Left colon (tissue), 2 donors: ENCODE measurements at places on chromosomes 1 and 21.

DNA sequence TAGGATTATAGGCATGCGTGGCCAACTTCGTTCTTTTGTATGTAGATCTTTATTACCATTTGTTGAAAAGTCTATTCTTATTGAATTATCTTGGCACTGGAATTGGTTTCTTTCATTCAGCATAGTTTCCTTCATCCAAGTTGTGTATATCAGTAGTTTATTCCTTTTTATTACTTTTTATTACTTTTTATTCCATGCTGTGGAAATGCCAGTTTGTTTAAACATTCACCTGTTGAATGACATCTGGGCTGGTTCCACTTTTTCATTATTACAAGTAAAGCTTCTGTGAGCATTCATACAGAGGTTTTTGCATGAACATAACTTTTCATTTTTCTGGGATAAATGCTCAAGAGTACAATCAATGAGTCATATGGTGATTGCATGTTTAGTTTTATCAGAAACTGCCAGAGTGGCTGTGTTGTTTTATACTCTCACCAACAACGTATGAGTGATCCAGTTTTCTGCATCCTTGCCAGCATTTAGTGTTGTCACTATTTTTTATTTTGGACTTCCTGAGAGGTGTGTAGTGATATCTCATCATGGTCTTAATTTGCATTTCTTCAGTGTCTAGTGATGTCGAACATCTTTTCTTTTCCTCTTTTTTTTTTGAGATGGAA lies 28.6 kb downstream of the PTPRU start:
- no peak for DNase-seq

DNA sequence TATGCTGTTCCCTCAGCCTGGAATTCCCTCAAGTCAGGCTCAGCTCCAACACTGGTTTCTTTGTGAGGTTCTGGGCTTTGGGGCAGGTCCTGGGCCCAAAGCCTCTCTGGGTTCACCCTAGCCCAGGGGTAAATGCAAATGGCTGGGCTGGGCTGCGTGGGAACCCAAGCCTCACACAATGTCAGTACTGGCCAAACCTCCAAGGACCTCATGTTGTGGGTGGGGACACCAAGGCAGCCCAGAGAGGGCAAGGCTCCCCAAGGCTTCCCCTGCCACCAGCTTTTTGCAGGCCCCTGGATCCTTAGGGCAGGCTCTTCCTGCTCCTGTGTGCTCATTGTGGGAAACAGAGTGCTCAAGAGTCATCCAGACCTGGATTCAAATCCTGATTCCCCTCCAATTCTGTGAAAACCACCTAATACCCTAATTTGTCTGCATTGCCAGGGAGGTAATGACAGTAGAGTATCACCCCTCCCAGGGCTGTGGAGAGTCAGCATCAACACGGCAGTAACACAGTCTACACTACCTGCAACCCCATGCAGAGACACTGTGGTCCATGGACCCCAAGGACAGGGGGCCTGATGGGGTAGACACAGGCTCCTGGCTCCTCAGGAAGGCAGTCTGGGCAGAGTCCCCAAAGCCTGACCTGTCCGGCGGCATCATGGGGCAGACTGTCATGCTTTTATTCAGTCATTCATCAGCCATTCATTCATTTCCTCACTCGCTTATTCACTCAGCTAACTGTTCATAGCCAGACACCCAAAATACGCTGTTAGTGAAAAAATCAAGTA lies 85.7 kb downstream of the DMRTB1 start:
- no peak for DNase-seq

- no peak for DNase-seq
Observed at GRCh38 chr1:179021873-179022272, 3.8 kb upstream of the FAM20B start.

DNA sequence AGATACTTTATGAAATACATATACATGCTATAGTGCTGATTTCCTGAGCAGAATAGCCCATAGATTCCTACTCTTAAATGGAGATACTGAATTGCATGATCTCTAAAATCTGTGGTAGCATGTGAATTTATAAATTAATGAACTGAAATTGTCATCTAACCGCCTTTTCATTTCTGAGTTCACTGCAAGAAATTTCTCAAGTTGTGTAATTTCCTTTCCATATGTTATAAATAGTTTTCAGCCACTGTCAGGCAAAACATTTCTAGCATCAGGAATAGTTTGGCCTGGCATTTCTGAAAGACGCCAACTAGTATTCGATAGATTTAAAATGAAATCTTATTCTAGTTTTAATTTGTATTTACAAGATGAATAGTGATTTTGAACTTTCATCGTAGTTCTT lies 310.1 kb downstream of the USH2A start:
- DNase-seq = no peak

GRCh38 chr1:23801338-23801748 lies 789 bp upstream of the GALE start:
- DNase-seq = peak; percentile 44

DNA sequence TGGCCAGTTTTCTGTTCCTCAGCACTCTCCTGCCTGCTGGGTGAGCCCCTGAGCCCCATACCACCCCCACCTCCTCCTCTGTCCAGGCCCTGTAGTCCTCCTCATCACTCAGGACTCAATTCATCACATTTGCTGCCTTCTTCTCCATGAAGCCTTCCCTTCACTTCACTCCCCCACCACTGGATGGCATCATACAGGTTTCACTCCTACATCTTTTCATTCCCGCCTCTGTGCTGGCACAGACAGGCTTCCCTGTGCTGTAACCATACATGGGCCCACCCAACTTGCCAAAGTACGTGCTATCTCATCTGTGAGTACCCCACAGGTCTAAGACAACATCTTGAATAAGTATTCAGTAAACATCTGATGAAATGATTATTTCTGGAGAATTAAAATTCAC lies 56.9 kb downstream of the SLC45A1 start:
- DNase-seq = no peak

GRCh38 chr1:33656467-33657005 lies 184.1 kb downstream of the ZSCAN20 start:
- DNase-seq = no peak

DNA sequence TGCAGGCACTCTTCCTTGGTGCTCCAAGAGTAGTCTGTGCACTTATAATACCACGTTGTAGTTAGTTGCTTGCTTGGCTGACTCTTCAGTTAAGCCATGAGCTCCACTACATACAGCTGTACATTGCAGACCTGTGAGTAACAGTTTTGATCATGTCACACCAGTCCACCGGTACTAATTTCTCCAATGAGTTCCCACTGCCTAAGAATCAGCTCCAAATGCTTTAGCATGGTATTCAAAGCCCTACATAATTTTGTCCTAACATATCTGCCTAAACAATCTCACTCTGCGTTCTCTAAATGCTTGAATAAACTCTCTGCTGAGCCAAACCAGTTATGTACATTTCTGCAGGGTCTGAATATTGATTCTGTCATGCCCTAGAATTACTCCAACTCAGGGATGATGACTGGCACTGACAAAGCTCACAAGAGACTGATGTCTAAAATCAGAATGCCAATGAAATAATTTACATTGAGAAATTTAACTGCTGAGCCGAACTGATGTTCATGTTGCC lies 200.7 kb downstream of the LHX8 start:
- DNase-seq = no peak

- peak; percentile 79 for DNase-seq
Observed at GRCh38 chr1:21294266-21294989, 4.2 kb upstream of the ECE1 start.

- no peak for DNase-seq
Observed at GRCh38 chr1:7302873-7303272, 468.2 kb upstream of the VAMP3 start.

- no peak for DNase-seq
Observed at GRCh38 chr1:92968138-92969032, 7.1 kb upstream of the DIPK1A start.

DNA sequence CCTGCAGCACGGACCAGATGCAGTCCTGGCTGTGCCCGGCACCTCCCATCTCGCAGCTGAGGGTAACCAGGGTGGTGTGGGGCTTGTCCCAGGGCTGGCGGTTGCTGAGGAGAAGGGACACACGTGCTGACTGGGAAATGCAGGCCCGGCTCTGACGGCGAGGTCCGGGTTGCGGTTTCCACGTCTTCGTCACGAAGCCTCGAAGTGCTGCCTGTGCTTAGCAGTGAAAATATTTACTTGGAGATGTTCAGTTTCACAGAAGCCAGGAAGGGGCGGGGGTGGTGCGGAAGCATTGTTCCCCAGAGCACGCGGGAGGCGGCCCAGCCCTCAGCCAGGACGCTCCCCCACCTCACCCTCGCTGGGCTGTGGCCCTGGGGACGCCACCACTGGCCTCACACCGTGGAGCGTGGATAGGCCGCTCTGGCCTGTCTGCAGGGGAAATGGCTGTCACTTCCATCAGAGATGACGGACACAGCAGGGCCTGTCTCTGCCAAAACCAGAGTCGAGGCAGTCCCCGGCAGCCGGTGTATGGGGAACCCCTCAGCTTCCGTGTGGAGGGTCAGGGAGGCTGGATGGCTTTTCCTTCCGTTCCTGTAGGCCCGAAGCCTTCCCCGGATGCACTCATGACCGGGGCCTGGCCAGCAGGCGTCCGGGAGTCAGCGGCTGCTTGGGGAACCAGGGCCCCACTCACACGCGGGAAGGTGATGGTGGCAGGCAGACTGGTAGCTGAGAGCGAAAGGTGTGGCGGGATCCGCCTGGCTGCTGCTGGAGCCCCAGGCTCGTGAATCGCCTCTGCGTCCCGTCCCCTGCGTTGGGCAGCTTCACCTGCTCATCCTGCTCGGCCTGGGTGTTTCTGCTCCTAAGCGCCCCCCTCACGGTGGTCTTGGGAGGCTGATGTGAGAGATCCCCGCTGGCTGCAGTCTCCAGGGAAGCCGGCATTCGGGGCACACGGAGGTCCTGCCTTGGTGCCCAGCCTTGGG lies 14.7 kb upstream of the POFUT2 start:
- DNase-seq = peak; percentile 43

DNA sequence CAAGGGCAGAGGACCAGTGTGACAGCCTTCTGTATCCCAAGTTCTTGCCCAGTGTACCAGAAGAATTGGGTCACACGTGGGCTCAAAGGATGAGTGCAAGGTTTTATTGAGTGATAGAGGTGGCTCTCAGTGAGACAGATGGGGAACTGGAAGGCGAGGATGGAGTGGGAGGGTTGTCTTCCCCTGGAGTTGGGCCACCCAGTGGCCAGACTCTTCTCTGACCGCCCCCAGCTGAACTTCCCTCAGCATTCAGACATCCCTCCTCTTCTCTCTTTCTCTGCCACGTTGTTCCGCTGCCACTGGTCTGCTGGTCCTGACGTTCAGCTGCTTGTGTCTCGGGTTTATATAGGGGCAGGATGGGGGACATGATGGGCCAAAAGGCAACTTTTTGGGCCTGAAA lies 150.1 kb upstream of the IVNS1ABP start:
- DNase-seq = no peak

DNA sequence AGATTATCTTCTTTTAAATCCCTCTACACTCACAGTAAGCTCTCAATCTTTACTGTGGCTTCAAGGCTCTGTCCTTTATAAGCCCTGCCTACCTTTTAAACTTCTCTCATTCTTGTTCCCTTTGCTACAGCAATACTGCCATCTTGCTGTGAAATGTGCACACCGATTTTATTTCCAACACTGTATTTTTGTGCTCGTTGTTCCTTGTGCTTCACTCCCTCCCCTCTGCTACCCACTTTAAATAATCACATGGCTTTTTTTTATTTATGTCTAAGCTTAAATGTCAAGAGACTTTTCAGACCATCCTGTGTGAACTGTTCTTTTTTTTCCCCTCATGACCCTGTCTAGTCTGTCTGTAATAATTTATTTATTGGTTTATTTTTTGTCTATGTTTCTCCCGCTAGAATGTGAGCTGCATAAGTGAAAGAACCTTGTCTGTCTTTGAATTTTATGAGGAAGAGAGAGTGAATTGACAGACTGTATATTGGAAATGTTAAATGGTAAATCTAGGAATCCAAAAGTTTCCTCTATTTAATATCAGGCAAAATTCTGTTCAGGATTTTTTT lies 45.7 kb downstream of the ABCD3 start:
- DNase-seq = no peak

DNA sequence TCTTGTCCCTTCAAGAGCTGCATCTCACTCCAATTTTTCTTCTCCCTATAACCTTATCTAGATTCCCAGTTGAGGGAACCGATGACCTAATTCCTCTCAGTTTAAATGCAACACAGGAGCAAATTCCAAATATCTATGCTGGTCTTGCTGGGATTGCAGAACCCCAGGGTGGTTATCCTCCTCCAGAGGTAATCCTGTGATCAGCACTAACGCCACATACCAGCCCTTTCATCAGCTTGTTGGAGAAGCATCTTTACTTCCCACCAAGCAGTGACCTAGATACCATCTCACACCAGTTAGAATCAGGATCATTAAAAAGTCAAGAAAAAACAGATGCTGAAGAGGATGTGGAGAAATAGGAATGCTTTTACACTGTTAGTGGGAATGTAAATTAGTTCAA lies 52.4 kb downstream of the SAMSN1 start:
- no peak for DNase-seq

DNA sequence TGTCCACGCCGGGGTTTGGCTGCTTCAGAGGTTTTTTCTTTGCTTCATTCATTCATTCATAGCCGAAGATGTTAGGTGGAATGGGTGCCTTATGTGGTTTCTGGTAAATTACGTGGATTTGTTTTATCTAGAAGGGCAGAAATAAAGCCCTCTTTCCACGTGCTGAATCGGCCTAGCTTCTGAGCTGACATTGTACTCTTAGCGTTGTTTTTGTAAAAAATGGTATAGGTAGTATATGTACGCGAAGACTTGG lies 1.5 kb downstream of the GALNT2 start:
- DNase-seq = no peak

DNA sequence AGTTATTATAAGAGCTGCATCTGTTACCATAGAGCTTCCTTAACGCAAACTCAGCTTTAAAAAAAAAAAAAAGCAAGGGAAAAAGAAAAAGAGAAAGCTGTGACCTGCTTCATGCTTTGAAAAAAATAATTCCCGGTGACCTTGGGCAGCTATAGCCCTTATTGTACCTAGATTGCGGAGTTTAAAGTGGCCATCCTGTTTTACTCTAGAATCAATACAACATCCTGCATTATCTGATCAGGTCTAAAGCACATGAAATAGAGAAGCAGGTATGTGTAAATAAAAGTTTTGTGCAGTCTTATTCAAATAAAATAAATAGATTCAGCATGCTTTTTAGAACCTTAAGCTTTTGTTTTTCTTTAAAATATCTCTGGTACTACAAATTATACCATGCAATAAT lies 126.8 kb upstream of the KIAA1614 start:
- no peak for DNase-seq

DNA sequence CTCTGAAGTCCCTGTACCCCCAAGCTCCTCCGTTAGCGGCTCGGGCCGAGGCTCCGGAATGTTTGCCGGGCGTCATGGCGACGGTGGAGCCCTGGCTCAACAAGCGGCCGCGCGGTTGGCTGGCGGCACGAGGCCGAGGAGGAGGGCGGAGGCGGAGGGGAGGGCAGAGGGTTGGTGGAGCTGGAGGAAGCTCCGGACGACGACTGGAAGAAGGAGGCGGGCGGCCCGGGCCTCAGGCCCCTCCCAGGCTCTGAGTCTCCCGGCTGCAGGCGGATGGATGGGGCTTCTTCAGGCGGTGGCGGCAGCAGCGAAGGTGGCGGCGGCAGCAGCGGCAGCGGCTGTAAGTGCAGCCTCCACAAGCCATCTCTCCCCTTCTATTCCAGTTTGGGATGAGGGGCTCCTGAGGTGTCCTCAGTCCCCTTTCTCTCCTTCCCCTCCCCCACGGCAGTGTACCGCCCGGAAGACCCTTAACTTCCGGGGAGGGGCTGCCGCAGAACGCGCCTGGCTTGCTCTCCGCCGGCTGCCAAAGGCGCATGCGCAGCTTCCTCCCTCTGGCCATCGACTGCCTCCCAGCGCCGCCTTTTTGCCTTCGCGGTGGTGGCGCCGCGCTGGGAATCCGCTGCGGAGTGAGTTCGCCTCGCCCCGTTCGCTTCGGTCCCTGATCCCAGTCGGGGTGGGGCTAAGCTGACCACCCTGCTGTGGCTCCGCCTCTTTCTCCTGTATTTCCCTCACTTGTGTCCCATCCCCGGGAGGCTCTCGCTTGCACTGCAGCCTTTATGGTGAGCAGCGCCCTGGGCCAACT lies at the start of the genes DNAI4 and MIER1:
Gene DNAI4 (minus strand): TSS at position 101 of the 802 bp plus-strand sequence. CDS start 25 bp downstream, at position 76.
Gene MIER1 (plus strand): TSS at position 235 of the 802 bp plus-strand sequence. CDS start 39 bp downstream, at position 274.
- peak; percentile 99 for DNase-seq
